ENCODE measurements at places on chromosomes 11 and 22.

- DNase-seq = no peak
Observed at GRCh38 chr11:13288375-13289029, 10.9 kb downstream of the BMAL1 start.

- DNase-seq = no peak
Observed at GRCh38 chr11:22666325-22666687, at the start of gene GAS2. Gene GAS2 (plus strand): TSS chr11:22666611. CDS start chr11:22674870, 8,259 bp downstream.

DNA sequence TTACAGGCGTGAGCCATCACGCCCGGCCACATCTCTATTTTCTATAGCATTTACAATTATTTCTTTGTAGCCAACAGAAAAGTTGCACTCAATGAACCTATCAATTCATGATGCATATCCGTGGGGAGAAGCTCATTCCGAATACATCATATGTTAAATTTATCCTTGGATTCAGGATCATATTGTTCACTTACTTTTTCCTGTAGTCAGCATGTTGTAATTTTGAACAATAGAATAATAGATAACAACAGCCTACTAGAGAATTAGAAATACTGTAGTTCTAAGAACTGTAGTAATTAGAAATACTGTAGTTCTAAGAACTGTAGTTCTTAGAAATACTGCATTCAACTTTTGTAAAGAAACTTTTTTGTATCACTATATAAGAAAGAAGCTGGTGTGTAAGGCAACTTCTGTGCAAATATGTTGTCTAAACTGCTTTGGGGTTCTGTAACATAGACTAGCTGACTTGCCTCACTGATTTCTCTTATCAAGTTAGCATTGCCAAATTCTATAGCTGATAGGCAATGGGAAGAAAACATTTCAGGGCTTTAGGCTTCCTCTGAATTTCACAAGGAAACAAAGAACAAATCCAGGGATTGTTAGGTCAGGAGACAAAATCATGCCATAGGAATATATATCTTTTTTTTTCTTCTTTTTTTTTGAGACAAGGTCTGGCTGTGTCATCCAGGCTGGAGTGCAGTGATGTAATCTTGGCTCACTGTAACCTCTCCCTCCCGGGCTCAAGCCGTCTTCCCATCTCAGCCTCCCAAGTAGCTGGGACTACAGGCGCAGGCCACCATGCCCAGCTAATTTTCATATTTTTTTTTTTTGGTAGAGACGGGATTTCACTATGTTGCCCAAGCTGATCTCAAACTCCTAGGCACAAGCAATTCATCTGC is 91.9 kb downstream of the CSTPP1 start:
- DNase-seq = peak; percentile 14

GRCh38 chr22:46036558-46037408 is 59.8 kb upstream of the WNT7B start:
- peak; percentile 27 for DNase-seq

- peak; percentile 89 for DNase-seq
Observed at GRCh38 chr11:69010964-69011623, 2.0 kb downstream of the MRGPRF start.

DNA sequence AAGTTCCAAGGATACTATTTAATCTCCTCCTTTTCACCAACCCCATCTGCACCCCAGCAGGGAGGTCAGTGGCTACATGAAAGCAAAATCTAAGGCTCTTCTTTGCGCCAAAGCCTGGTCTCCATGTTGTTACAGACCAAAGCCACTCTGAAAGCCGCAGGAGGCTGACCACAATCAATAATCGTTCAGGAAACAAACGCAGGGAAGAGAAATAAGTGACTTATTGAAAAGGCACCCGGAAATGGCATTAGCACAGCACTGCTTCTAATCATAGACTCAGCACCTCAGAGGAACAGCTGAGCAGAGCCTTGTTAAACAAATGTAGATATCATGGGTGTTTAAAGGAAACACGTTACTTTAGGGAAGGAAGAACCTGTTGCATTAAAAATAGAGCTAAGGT is 183.9 kb downstream of the KIRREL3 start:
- DNase-seq = no peak

DNA sequence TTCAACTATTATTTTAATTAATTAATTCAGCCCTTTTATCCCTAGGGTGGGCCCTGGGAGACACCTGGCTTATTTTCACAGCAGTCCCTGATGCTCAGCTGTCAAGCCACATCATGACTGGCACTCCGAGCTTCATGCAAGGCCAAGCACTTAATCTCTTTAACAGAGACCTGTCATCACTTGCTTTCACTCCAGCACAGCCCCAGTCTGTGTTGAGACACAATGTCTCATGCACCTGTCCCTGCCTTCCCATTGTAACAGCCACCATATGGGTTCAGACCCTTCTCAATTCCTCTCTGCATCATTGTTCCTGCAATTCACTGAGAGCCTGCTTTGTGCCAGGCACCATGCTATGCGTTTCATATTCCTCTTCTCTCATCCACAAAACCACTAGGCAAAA is 222.2 kb upstream of the TENM4 start:
- no peak for DNase-seq

DNA sequence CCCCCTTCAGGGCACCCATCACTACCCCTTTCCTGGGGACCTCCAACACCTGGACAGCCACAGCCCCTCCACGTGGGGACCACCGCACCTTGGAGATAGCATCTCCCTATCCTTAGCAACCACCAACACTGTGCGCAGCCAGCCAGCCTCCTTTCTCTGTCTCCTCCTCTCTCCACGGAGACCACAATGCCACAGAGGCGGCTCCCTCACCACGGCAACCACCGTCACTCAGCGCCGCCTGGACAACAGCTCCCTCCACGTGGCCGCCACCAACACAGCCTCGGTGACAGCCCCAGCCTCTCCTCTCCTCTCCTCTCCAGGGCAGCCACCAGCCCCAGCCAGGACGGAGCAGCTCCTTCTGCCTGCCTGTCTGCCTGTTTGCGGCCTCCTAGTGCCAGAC is 10.5 kb downstream of the ELFN2 start:
- DNase-seq = no peak

- DNase-seq = no peak
Observed at GRCh38 chr11:127627204-127627603, 626.6 kb upstream of the KIRREL3 start.
